Type B pancreatic cell (in vitro differentiated cells): ENCODE measurements at places on chromosomes 12 and 14. TPM values are rescaled to one million over a fixed set of nuclear protein-coding genes. Genes with fewer than 3 reads are reported as not detected.

GRCh38 chr14:58923751-58924405 is 264.6 kb upstream of the DAAM1 start:
- no peak overlapping the region for H3K4me3 ChIP-seq
- no peak overlapping the region for H3K27ac ChIP-seq
- DNase-seq: no peak
- H3K36me3 ChIP-seq: no peaks in the 10 kb centered on the region
- no peaks in the 10 kb centered on the region for H3K27me3 ChIP-seq
- H3K4me1 ChIP-seq: peaks cover 15% of the 10 kb centered on the region

DNA sequence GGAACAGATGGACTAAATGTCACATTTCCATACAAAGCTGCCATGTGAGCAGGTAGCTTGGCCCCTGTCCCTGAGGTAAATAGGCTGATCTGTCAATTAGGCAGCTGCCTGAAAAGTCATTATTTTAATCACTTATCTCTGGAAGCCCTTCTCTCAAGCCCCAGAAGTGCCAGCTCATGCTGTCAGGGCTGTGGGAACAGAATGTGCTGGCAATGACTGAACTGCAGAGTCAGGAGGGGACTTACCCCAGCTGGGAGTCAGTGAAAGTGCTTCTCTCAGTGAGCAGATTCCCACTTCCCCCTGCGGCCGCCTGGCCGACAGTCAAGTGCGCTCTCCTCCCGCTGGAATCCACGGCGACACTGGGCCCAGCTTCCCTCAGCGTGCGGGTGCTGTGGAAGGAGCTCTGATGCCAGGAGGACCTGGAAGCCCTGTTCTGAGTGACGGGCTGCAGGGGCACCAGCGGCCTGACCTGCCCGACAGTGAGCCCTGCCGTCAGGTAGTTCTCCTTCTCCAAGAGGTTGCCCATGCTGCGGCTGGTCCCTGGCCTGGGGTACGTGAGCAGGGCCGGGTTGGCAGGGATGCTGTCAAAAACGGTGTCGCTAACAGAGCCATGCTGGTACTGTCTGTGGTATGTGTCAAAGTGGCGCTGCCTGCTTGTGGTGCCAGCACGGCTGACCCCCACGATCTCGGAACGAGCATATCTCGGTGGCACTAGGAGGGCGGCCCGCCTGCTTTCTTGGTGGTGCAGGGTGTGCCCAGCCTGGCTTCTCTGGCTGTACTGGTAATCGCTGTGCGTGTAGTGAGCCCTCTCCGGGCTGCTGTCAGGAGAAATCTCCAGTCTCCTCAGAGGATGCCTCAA is 18.7 kb downstream of the PKP2 start:
- peaks cover 32% of the 10 kb centered on the region for H3K36me3 ChIP-seq
- no peak overlapping the region for H3K27ac ChIP-seq
- H3K4me1 ChIP-seq: peaks cover 9% of the 10 kb centered on the region
- no peak for DNase-seq

GRCh38 chr14:21070083-21070609 is at the start of gene ARHGEF40:
ARHGEF40 (plus strand) TSS chr14:21070304; CDS start chr14:21070397, 93 bp downstream.
- peaks cover 6% of the 10 kb centered on the region for H3K36me3 ChIP-seq
- peak within 1 kb of the TSS; percentile 73 for H3K27ac ChIP-seq
- H3K4me3 ChIP-seq: peak within 1 kb of the TSS; percentile 94
- DNase-seq: no peak
- peaks cover 28% of the 10 kb centered on the region for H3K27me3 ChIP-seq

DNA sequence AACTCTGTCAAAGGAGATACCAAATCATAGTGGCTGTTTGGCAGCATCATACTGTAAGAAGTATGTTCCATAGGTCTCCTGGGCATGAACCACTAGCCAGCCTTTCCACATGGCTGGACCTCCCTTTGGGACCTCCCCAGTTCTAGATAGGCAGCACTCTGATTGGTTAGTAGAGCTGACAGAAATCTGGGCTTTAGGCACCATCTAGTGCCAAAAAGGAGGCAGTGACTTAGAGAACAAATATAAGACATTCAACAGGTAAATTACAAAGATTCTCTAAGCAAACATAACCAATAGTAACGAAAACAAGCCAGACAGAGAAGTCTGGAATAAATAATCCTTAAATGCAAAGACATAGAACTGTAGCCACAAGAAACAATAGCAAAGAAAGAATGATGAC is 148.0 kb upstream of the PDE3A start:
- peaks cover 23% of the 10 kb centered on the region for H3K36me3 ChIP-seq
- no peak overlapping the region for H3K4me3 ChIP-seq
- H3K4me1 ChIP-seq: no peaks in the 10 kb centered on the region
- H3K27ac ChIP-seq: no peak overlapping the region
- H3K27me3 ChIP-seq: no peaks in the 10 kb centered on the region

- H3K27ac ChIP-seq: no peak overlapping the region
- H3K36me3 ChIP-seq: peaks cover 19% of the 10 kb centered on the region
- no peak for DNase-seq
- H3K27me3 ChIP-seq: no peaks in the 10 kb centered on the region
Measured at GRCh38 chr12:70260646-70261045, 17.4 kb downstream of the CNOT2 start.

- H3K4me3 ChIP-seq: no peak overlapping the region
- no peaks in the 10 kb centered on the region for H3K36me3 ChIP-seq
- H3K4me1 ChIP-seq: peaks cover 9% of the 10 kb centered on the region
- no peak for DNase-seq
Measured at GRCh38 chr14:70885343-70886022, 21.8 kb upstream of the PCNX1 start.

DNA sequence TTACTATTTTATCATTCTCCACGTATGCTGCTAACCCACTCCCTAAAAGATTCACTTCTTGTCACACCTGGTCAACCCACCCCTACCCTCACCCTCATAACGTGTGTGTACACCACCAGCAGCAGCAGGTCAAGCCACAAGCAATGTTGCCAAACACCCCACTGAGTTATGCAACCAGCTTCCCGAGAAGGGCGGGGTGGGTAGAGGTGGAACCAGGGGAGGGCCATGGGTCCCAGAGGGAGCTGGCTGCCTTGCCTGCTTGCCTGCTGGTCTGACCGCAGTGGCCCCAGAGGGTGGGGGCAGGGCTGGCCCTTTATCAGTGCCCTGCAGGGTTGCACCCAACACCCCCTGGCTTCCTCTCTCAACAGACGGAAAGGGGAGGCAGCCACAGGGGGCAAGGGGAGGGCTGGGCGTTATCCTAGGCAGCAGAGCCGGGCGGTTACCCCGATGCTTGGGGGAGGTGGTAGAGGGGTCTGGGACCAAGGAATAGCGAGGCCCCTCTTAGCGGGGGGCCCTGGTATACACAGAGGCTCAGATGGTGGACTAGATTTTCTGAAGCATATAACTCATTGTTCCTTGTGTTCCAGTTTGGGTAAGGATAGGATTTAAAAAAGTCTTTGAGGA is 3.5 kb upstream of the NFE2 start:
- no peak overlapping the region for H3K4me3 ChIP-seq
- no peak overlapping the region for H3K27ac ChIP-seq
- DNase-seq: no peak
- no peaks in the 10 kb centered on the region for H3K36me3 ChIP-seq
- H3K4me1 ChIP-seq: peaks cover 29% of the 10 kb centered on the region

DNA sequence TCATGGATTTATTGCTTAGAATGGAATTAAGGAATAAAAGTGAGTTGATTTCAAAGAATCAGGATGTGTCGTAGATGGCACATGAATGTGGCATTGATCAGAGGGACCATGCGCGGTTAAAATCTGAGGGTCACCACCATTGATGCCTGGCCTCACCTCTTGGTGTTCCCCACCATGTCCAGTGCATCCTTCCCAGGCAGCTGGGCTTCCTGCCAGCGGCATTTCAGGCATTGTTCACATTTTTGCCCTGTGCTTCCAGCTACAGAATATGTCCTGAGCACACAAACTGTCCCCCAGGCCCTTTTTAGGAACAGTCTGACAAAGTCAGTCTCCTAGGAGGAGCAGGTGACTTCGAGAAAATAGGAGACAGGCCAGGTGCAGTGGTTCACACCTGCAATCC is 42.0 kb upstream of the TSPAN9 start:
- no peak overlapping the region for H3K4me3 ChIP-seq
- peaks cover 3% of the 10 kb centered on the region for H3K36me3 ChIP-seq

- H3K27ac ChIP-seq: no peak overlapping the region
- H3K27me3 ChIP-seq: peaks cover 2% of the 10 kb centered on the region
- no peak overlapping the region for H3K4me3 ChIP-seq
- DNase-seq: no peak
- H3K36me3 ChIP-seq: no peaks in the 10 kb centered on the region
Measured at GRCh38 chr12:41473441-41473840, 285.3 kb downstream of the PDZRN4 start.

DNA sequence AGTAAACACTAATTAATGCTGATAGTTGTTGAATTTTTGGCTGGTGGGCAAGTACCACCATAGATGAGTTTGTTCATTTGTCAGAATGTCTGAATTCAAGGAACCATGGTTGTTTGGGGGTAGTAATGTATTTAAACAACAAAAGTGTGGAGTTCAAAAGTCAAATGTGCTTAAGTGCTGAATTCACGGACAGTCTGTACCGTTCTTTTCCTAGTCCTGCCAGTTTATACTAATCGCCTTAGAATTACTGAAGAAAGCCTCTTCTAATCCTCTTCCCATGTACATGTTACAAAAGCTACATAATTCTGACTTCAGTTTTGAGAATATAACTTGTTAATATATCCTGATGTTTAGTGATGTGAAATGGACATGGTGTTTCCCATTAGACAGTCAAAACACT is 2.7 kb downstream of the NAA25 start:
- H3K36me3 ChIP-seq: peaks cover 11% of the 10 kb centered on the region
- peaks cover 32% of the 10 kb centered on the region for H3K4me1 ChIP-seq
- H3K27me3 ChIP-seq: no peaks in the 10 kb centered on the region
- peak overlapping the region; percentile 14 for H3K4me3 ChIP-seq
- no peak for DNase-seq

DNA sequence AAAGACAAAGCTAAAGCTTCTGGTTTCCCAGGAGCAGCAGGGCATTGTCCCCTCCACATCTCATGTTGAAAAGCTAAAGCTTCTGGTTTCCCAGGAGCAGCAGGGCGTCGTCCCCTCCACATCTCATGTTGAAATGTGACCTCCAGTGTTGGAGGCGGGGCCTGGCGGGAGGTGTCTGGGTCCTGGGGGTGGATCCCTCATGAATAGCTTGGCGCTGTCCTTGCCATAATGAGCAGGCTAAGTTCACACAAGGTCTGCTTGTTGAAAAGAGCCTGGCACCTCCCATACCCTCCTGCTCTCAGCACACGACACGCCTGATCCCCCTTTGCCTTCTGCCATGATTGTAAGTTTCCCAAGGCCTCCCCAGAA is 123.7 kb downstream of the PIWIL1 start:
- peaks cover 3% of the 10 kb centered on the region for H3K4me1 ChIP-seq
- no peak overlapping the region for H3K27ac ChIP-seq
- no peaks in the 10 kb centered on the region for H3K36me3 ChIP-seq
- H3K4me3 ChIP-seq: no peak overlapping the region

DNA sequence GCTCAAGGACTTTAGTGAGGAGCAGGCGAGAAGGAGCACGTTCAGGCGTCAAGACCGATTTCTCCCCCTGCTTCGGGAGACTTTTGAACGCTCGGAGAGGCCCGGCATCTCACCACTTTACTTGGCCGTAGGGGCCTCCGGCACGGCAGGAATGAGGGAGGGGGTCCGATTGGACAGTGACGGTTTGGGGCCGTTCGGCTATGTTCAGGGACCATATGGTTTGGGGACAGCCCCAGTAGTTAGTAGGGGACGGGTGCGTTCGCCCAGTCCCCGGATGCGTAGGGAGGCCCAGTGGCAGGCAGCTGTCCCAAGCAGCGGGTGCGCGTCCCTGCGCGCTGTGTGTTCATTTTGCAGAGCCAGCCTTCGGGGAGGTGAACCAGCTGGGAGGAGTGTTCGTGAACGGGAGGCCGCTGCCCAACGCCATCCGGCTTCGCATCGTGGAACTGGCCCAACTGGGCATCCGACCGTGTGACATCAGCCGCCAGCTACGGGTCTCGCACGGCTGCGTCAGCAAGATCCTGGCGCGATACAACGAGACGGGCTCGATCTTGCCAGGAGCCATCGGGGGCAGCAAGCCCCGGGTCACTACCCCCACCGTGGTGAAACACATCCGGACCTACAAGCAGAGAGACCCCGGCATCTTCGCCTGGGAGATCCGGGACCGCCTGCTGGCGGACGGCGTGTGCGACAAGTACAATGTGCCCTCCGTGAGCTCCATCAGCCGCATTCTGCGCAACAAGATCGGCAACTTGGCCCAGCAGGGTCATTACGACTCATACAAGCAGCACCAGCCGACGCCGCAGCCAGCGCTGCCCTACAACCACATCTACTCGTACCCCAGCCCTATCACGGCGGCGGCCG is 1.1 kb downstream of the PAX9 start:
- peaks cover 98% of the 10 kb centered on the region for H3K27me3 ChIP-seq
- DNase-seq: no peak
- peaks cover 4% of the 10 kb centered on the region for H3K36me3 ChIP-seq

DNA sequence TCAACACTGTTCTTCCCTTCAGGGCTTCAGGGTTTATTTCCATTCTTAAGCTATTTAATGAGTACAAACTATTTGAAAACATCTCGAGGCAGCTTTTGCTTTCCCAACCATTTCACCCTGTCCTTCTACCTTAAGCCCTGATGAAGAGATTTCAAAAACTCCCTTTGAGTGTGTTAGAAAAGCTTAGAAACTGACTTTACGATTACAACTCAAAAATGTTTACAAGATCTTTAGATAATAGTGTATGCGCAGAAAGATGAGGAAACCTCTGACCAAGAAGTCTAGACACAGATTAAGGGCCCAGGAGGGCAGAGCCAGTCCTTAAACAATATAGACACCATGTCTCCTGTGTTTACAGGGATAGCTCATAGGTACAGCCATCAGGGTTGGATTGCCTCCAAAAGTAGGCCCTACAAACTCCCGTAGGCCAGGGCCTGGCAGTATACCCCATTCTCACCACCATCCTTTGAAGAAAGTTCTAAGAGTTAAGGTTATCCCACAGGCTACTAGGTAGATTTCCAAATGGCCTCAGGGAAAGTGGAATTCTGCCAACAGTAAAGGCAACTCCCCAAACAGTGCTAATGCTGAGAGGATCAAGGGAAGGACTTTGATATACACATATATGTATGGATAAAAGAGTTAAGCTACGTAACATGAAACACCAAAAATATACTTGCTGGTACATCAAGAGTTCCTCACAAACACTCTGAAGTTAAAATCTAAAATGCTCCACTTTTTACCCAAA is 11.4 kb upstream of the SOS2 start:
- no peaks in the 10 kb centered on the region for H3K27me3 ChIP-seq
- H3K27ac ChIP-seq: no peak overlapping the region
- no peak for DNase-seq
- no peak overlapping the region for H3K4me3 ChIP-seq

GRCh38 chr12:127063339-127064072 is 1203.5 kb upstream of the TMEM132C start:
- DNase-seq: no peak
- peaks cover 29% of the 10 kb centered on the region for H3K27me3 ChIP-seq
- no peaks in the 10 kb centered on the region for H3K36me3 ChIP-seq
- no peak overlapping the region for H3K27ac ChIP-seq
- no peak overlapping the region for H3K4me3 ChIP-seq

The HOXC12 gene
- total RNA-seq: not detected in 2 replicates

The ADAM20 gene
- total RNA-seq: 0.29 and 0.85 TPM in 2 replicates

The GLI1 gene
- total RNA-seq: 3.5 and 22.7 TPM in 2 replicates

The RHEBL1 gene
- 0.88 and 1.8 TPM in 2 replicates for total RNA-seq

The CDKN3 gene
- total RNA-seq: 10.2 and 31.0 TPM in 2 replicates

The TC2N gene
- 19.4 and 42.2 TPM in 2 replicates for total RNA-seq

The RNASE3 gene
- not detected in 2 replicates for total RNA-seq
